ENCODE measurements at places on chromosomes 6 and 20.

DNA sequence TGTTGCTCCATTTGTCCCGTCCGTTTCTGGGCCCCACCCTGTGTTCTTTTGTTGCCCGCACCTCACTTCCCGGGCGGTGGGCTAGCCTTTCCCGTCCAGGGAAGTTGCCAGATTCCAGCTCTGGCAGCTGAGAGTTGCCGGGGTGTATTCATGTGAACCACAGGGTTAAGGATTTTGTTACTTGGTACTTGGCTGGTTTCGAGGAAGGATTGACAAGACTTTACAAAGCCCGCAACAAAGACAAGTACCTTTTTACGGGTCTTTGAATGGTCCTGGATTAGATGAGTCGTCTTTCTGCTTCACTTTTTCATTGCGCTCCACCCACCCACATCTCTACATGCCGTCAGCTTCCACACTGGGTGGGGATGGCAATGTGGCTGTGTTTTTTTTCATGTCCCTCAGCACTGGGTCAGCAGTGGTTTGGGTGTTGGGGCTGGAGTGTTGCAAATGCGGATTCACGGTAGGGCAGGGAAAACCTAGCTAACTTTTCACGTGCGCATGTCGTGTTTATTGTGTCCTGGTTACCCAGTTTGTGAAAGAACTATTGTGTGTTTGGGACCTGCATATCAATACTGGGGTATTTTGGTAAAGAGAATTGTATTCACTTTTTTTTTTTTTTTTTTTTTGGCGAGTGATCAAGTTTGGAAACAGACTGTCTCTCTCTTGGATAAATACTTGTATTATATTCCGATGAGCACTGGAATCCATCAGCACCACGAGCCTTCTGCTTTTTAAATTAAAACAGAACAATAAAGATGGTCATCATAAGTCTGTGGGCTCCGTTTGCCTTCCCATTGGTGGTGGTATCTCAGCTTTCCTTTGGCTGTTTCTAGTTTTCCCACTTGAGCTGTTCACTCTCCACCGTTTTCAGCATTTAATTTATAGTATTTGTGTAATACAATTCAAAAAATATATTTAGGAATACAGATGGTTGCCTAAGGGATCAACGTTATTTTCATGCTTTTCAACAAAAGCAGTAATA lies 1.2 kb downstream of the DUSP22 start:
- DNase-seq: no peak

DNA sequence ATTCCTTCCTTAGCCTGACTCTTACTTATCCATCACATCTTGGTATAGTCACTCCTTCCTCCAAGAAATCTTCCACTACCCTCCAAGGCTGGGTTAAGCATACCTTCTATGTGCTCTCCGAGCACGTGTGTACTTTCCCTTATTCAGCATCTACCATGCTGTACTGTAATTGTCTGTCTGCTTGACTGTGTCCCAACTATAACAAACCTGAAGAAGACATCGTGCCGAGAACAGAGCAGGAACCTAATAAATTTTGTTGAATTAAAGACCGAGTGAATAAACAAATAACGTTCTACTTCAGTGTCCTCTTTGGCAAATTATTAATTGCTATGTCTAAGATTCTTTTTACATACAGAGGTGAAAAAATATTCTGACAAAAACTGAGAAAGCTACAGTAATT lies 35.8 kb downstream of the USP49 start:
- DNase-seq: no peak

GRCh38 chr6:112225691-112226090 lies 28.7 kb downstream of the LAMA4 start:
- DNase-seq: no peak

GRCh38 chr6:99501762-99502161 lies 13.5 kb downstream of the USP45 start:
- no peak for DNase-seq

- no peak for DNase-seq
These were observed 970 bp downstream of the BLTP3A start for GRCh38 chr6:34792605-34793500.

GRCh38 chr20:5214826-5215225 lies 88.0 kb downstream of the CDS2 start:
- no peak for DNase-seq

GRCh38 chr6:121934451-121934850 lies 465.0 kb upstream of the HSF2 start:
- no peak for DNase-seq
